Mesothelial cell of epicardium (in vitro differentiated cells): ENCODE measurements at places on chromosomes 3 and 15. TPM values are rescaled to one million over a fixed set of nuclear protein-coding genes. Genes with fewer than 3 reads are reported as not detected.

LMAN1L gene
- total RNA-seq = 0.16 to 0.65 TPM (median 0.35 TPM) in 3 replicates

RPL4 gene
- total RNA-seq = 2,828 to 2,958 TPM (median 2,943 TPM) in 3 replicates

DNA sequence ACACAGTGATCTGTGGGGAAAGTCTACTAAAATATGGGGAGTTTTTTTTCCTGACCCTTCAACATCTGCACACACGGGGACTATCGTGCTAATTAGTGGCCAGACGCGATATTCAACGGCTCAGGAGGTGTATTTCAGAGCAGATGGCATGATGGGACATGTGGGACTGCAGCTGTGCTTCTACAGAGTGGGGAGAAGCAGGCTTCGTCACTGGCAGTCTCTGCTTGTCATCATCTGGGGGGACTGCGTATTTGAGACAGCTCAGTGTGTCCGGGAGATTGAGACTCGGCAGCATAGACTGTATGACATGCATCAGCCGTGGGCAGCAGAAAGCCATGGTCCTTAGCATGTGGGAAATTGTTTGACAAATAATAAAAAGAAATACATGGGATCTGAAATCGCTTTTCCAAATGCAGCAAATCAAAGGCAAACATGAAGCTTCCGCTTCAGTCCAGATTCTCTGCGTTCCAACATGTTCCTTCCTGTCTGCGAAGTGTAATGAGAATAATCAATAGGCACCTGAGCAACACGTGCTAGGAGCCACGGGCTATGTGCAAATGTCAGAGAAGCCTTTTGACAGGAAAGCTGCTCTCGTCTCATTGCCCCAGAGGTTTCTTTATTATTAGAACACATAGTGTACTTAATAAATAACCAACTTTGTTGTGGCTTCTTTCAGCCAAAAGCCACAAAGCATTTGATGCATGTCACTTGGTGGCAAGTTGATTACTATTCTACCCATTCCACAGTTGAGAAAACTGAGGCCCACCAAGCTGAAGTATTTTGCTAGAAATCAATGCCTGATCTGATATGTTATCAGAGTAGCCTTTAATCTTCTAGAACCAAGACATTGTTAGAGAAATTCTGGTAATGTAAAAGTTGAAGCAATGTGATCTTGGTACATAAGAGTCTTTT lies 276.3 kb downstream of the RYR3 start:
- no peak overlapping the region for H3K4me3 ChIP-seq
- DNase-seq = no peak
- H3K4me1 ChIP-seq = no peaks in the 10 kb centered on the region
- H3K36me3 ChIP-seq = no peaks in the 10 kb centered on the region

DNA sequence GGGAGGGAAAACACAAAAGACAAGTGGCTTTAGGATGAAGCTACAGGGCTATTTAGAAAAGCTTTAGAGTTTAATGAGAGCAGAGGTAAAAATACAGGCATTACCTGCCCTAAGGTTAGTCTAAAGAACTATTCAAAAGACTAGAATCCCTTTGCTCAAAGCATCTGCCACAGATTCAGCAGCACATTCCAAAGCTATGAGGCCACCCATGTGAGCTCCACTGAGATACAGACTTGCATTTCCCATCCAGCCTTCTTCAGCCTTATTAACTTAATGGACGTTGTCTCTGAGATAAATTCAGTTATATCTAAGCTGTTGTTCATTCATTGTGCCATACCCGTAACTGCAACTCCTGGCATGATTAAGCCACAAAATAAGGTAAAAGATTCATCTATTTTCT lies 25.4 kb downstream of the CXCR6 start:
- peak overlapping the region; percentile 55 for H3K27ac ChIP-seq
- peaks cover 20% of the 10 kb centered on the region for H3K4me1 ChIP-seq
- H3K36me3 ChIP-seq = peaks cover 41% of the 10 kb centered on the region
- no peaks in the 10 kb centered on the region for H3K27me3 ChIP-seq

DNA sequence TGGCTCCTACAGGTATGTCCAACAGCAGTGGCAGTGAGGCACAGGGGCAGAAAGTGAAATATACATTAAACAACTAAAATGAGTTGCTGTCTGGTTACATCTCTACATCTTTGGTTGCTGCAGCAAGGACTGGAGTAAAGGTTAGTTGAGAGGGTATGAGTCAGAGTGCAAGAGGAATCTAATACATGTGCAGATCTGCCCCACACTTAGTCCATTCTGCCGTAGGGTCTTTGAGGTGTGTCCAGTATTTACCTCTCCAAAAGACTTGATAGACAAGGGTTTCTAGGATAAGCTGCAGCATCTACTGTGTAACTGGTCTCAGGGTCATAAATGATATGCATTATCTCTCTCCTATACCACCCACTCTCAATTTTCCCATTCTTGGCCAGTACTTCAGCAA lies 6.2 kb upstream of the NEDD4 start:
- H3K4me1 ChIP-seq = peaks cover 30% of the 10 kb centered on the region
- no peaks in the 10 kb centered on the region for H3K27me3 ChIP-seq
- H3K36me3 ChIP-seq = no peaks in the 10 kb centered on the region
- no peak overlapping the region for H3K27ac ChIP-seq
- no peak for DNase-seq
- no peak overlapping the region for H3K4me3 ChIP-seq
